T-cell (primary cell): ENCODE measurements at places on chromosomes 5 and 9. TPM values are rescaled to one million over a fixed set of nuclear protein-coding genes. Genes with fewer than 3 reads are reported as not detected.

GRCh38 chr9:27261517-27262211 lies 35.3 kb downstream of the EQTN start:
- no peak for DNase-seq

DNA sequence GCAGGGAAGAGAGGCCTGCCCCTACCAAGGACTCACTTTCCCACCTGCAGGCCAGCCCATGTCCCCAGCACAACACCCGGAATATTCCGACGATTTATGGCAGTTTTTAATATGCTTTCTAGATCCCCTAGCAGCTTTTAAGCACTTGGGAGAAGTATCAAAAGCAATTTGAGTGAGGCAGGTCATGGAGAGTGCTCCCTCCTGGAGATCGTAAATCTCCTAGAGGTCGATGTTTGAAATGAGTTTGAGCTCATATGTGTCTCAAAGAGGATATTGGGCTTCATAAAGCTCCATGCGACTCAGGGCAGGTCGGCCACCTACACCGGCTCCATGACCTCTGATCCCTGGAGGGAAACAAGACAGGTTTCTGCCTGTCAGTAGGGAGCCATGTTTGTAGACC lies 27.3 kb downstream of the CFAP90 start:
- DNase-seq = no peak

- DNase-seq = no peak
Observed at GRCh38 chr5:151036556-151036955, 16.2 kb downstream of the GPX3 start.

DNA sequence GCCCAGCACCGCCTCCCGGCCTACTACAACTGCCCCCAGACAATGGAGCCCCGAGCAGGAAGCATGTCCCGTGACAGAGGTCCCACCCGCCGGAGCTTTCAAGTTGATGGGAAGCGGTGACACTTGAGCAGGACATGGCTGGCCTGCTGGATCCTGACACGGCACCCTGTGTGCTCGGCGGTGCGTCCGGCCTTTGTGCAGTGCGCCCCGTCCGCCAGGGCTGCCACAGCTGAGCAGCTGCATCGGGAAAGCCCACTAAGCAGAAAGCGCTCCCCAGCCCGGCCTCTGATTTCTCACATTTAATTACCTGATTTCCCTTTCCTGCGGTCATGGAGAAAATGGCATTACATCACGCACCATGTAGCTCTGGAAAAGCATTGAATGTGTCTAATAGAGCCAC lies 611.9 kb downstream of the IRX1 start:
- no peak for DNase-seq

Gene TLX3
- total RNA-seq = not detected

Gene ERCC8
- 10.1 TPM for total RNA-seq

Gene PDE4D
- total RNA-seq = 81.1 TPM

Gene ODF2
- total RNA-seq = 34.8 TPM

Gene TIMD4
- total RNA-seq = 4.1 TPM

Gene CHD1
- 64.6 TPM for total RNA-seq

DNA sequence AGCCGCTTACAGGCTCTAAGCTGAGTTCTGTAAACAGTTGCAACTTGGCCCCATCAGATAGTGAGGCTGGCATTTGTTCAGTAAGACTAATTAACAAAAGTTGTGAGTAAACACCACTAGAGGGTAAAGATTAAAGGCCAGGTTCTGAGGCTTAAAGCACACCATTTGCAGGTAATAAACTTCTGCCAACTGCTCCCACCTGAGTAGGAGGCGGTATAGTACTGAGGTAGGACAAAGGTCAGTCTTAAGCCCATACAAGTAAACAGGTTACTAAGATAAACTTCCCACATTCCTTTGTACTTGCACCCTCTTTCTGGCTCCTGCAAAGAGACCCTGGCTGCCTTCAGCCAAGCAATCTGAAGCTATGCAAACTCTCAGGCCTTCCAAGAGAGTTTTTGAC lies 419.6 kb downstream of the DNAH5 start:
- DNase-seq = no peak

GRCh38 chr9:133584559-133585476 lies 24.4 kb downstream of the FAM163B start:
- no peak for DNase-seq

DNA sequence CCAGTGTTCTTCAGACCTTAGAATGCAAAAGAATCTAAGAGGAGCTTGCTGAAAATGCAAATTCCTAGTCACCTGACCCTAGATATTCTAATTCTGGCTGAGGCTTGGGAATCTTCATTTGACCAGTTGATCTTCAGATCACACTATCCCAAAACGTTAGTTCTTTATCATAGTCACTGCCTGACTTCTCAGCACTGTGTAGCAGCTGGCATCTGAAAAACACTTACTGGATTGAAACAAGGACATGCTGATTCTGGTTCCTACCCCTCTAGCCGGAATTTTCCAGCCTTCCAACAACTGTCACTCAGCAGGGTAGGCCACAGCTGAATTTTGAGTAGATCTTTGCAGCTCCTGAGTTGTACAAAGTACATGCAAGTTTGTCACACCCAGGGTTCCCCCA lies 72.2 kb downstream of the EBF1 start:
- DNase-seq = no peak

DNA sequence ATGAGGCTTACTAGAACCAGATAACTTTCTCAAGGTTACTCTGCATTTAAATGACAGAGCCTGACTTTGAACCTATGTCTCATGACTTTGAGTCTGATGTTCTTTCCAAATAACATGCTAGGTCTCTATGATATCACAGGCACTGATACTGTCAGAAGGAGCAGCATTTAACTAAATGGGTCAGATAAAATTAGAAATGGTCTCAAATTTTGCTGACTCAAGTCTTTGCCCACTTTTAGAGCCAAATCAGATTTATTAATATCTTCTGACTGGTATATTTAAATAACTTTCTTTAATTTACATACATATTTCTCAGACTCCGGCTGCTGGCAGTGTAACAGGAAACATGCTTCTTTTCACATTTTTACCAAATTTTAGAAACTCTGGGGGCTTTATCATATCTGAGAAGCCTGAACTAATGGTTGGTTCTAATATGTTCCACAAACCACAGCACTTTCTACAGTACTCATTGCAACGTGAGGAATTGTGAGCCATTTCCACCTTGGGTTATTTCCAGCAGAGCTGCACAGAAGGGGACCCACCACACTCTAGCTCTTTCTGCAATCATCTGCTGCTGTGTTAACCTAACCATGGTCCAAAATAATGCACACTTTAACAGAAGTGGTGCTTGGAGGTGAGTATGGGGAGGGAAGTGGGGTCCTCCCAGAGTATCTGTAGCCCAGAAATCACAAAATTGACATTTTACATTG lies 79.2 kb downstream of the KCTD16 start:
- no peak for DNase-seq

- DNase-seq = no peak
Observed at GRCh38 chr5:6803981-6804550, 90.8 kb downstream of the TENT4A start.

- DNase-seq = no peak
Observed at GRCh38 chr5:148801682-148802276, 24.6 kb upstream of the ADRB2 start.

DNA sequence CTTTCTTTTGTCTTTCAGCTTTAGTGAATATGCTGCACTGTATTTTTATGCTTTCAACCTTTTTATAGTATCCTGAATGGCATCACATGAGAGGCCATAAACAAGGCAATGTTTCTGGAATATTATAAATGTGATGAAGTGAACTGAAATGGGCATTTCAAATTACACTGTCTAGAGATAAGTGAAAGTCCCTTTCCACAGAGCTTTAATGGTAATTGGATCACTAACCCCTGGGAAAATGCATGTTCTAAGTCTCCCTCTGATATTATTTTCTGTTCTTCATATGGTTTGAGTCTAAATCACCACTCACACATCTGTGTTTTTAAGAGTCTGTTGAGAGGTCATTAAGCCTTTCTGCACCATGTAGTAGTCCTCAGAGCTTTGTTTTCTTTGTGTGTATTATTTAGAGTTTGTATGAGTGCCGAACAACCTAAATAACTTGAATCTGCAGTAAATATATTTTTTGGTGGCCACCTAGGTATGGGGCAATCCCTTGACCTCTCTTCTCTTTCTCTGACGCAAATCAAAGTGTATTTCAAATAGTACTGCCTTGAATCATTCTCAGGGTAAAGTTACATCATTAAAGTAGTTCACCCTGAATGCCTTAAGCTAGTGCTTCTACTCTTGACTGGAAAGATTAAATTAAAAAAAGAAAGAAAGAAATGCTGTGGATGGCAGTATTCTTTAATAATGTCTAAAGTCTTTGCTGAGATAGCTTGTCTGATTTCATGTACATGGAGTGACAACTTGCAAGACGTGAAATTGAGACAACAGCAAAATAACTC lies 1931.0 kb upstream of the CDH6 start:
- DNase-seq = no peak

DNA sequence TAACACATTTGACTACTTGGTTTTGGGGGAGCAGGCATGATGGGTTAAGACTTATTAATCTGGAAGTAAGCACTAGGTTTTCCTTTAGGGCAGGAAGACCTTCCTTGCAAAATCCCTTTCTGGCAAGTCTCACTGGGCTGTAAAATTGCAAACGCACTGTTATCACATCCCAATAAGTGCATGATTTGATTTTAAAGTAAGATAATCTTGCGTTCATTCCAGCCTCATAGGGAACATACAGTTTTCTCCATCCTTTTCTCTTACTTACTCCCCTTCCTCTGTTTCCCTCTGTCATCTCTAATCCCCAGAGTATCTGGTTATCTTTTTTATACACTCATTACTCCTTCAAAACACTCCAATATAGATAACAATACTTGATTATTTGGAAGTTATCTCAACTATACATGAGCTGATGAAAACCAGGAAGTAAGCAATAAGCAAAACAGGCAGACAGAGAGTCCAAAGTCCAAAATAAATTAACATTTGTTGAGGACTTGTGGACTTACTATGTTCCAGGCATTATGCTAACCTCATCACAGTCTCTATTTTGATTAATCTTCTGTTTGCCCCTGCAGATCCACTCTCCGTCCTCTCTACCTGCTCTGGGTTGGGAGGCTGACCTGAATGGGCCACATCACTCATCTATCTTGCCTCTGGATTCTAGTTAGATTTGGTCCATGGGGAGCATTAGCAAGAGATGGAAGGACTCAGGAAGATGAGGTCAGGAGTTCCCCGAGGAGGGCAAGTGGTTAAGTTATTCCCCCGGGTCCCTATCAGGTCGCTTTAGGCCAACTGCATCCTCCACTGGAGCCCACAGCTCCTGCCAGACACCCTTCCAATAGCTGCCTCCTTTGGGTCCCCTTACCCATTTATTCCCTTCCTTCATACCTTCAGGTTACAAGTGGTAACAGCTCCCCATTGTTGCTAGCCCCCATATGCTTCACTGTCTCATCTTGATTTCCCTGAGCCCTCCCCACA lies 60.2 kb downstream of the SLC22A5 start:
- no peak for DNase-seq

DNA sequence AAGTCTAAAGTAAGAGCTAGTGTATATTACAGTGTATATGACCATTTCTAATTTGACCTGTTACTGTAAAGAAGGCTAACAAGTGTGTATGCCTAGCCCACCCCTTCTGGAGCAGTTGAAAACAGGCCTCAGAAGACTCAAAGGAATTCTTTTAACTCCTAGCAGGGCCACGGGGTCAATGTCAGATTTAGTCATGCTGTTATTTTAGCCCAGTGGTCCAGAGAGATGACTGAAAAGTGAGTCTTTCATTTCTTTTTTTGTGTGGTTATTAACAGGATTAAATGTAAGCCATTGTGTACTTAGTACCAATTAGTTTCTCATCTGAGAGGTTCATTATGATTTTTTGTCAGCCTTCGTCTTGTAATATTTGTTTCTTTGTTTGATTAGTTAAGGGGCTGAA lies 24.4 kb downstream of the ZCCHC7 start:
- no peak for DNase-seq

GRCh38 chr9:76610011-76610352 lies 151.0 kb downstream of the GCNT1 start:
- DNase-seq = no peak

DNA sequence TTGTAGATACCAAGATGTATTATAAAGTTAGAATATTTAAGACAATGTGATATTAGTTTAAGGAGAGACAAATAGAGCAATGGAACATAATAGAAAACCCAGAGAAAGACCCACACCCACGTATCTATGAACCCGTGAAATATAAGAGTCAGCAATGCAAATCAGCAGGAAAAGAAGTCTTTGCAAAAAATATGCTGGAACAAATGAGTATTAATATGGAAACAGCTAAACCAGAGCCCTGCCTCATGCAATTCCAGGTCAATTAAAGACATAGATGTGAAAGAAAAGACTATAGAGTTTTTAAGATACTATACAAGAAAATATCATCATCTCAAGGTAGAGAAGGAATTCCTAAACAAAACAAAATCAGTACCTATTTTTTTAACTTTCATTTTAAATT lies 23.1 kb upstream of the IL3 start:
- DNase-seq = no peak

- no peak for DNase-seq
Observed at GRCh38 chr5:116911074-116911473, 336.5 kb upstream of the SEMA6A start.

GRCh38 chr5:79845448-79846197 lies 145.4 kb downstream of the MTX3 start:
- no peak for DNase-seq

DNA sequence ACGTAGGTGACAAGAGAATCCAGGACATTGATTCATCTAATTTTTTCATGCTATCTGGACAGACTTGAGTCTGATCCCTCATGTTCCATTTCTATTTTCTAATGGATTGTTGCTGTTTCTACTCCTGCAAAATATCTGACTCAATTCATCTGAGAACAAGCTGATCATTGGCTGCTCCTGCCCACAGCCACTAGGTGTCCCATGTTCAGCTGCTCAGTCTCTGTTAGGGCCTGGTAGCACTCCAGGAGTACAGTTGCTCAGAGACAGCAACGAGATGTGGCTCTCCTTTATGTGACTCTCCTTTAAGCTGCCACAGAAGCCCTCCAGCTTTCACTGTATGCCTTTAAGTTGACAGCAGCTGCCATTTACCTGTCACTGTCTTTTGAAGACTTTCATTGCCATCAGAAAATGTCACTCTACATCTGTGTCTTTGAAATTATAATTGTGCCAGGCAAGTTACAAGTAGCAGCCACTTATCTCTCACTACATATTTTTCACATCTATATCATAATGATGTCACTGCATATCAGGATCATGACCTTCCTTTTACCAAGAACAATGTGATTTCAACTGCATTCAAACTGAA lies 1944.2 kb upstream of the NUDT12 start:
- no peak for DNase-seq
